ENCODE measurements at places on chromosomes 1 and 21.
A peak's percentile ranks its signal among the peaks of the same experiment; 100 is the strongest.

DNA sequence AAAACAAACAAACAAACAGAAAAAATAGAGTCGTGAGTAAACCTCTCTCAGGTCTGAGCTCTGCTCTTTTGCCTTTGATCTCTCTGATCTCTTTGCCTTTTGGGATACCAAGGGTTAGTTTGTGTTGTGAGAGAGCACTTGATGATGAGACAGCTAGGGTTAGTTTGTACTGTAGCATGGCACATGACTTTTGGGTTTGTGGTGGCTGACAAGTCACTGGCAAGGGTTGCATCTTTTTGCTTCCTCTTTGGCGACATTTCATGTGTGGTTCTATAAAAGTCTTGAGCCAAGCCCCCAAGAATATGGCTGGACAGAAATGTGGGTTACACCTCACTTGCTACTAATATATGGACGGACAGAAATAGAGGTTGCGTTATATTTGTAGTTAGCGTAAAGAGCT, 60.5 kb downstream of the TESK2 start:
- no peak for DNase-seq

DNA sequence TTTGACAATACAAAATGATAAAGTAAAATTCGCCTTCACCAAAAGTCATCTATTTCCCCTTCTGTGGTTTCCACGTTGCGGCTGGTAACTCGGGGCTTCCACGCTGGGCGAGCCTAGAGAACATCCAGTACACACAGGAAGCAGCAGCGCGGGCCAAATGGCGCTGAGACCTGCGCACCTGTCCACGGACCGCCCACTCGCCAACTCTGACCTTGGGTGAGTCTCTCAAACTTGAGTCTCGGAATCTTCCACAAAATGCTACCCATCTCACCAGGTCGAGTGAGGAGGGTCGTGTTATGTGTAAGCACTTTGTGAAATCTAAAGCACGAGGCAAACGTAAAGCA, 820 bp upstream of the TTF2 start:
- peak; percentile 43 for DNase-seq

- DNase-seq = peak; percentile 84
Measured at GRCh38 chr1:231636157-231636556, 9.6 kb downstream of the DISC1 start.

DNA sequence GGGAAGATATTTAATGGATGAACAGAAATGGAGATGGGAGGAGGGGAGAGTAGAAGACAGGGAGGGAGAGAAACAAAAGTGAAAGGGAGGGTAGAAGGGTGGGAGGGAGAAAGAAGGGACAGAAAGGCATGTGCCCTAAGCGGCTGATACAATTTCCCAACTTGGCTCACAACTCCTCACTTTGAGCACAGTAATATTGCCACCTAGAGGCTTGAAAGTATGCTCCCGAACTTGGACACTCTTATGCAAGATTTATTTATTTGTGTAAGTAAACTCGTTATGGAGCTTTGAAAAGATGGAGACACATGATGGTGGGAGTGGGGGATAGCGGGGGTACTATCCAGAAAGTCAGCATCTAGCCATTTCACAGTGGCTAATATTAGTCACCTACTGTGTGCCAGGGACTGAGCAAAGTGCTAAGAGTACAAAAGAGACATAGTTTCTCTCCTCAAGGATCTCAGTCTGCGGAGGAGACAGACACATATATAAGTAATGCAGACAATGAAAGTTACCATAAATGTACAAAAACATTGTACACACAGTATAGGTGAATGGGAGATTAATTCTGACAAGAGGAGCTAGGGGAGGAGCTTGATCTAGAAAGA, 189.7 kb downstream of the SEC16B start:
- peak; percentile 29 for DNase-seq

DNA sequence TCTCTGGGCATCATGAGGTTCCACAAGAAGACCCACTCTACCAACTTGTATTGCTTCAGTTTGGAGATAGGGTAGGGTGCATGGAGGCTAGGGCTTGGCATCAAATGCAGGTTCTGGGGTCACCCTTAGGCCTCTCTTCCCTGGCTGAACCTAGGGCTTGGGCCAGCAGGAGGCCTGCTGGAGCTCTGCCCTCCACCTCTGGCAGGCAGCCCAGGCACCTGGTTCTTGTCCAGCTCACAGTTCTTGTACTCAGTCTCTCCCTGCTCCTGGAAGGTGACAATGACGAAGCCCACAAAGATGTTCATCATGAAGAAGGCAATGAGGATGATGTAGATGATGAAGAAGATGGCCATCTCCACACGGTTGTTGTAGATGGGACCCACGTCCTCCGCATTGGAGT, 37.5 kb upstream of the KIF21B start:
- no peak for DNase-seq

- peak; percentile 2 for DNase-seq
Measured at GRCh38 chr1:48876330-48876785, 99.7 kb upstream of the BEND5 start.

All from A172 (cell line).